CD8-positive, alpha-beta memory T cell (primary cell): ENCODE measurements at places on chromosomes 11 and 22. TPM values are rescaled to one million over a fixed set of nuclear protein-coding genes. Genes with fewer than 3 reads are reported as not detected.

The XKR3 gene
- not detected for total RNA-seq

The NXPE1 gene
- not detected for total RNA-seq

The KREMEN1 gene
- total RNA-seq: 0.16 TPM

The CARNS1 gene
- 2.7 TPM for total RNA-seq

The USP35 gene
- 4.4 TPM for total RNA-seq

The ACRV1 gene
- not detected for total RNA-seq

The MICALL1 gene
- 25.4 TPM for total RNA-seq

The MPZL3 gene
- 119 TPM for total RNA-seq

The TNNT3 gene
- total RNA-seq: 1.4 TPM

The TAF6L gene
- 24.1 TPM for total RNA-seq

The CYB5R2 gene
- 1.2 TPM for total RNA-seq

The SCGB1C1 gene
- not detected for total RNA-seq

- no peak for DNase-seq
Measured at GRCh38 chr11:16987205-16987568, 27.0 kb downstream of the PLEKHA7 start.

DNA sequence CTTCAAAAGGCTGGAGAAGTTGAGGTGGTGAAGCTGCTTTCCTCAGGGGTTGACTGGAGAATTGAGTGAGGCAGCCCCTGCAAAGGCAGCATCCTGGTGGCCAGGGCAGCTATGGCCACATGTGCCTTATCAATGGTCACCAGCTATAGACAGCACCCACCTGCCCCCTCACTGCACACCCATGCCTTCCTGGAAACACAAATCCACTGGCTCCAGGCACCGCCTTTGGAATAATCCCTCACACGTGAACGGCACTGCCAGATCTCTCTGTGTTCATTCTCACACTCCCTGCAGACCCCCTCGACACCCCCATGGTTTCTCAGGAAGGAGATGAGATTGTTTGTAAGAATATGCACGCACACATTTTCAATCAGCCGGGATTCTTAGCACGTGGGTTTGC lies 1297.8 kb downstream of the TBC1D22A start:
- no peak for DNase-seq

- no peak for DNase-seq
Measured at GRCh38 chr11:122036018-122036417, 80.0 kb downstream of the BLID start.

DNA sequence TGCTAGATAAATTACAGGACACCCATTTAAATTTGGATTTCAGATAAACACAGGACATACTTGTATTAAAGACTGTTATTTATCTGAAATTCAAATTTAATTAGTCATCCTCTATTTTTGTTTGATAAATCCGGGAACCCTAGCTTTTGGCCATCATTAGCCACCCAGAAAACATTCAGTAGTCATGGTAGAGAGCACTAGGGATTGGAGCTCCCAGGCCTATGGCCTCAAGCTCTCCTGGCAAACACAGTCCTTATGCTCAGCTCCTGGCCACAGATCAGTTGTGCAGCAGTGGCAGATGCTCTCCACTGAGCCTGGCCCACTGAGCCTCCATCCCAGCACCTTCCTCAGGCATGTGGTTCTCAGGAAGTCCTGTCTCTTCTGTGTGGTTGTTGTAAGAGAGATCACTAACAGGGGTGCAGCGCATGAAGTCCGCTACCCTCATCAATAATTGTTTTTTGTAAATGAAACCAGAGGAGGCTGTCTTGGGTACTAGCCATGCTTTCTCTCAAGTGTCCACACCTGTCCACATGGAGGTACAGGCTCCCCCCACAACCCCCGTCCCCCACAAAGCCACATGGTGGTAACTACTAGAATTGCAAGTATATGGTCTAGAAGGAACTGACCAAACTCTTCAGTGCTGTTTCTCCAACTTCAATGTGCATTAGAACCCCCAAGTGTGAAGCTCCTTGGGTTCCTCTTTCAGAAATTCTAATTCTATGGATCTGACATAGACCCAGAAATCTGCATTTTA lies 1.1 kb upstream of the IRAG1 start:
- no peak for DNase-seq

- no peak for DNase-seq
Measured at GRCh38 chr11:61270354-61271076, 24.6 kb downstream of the VWCE start.

GRCh38 chr11:94417386-94417987 lies 16.3 kb upstream of the GPR83 start:
- no peak for DNase-seq

DNA sequence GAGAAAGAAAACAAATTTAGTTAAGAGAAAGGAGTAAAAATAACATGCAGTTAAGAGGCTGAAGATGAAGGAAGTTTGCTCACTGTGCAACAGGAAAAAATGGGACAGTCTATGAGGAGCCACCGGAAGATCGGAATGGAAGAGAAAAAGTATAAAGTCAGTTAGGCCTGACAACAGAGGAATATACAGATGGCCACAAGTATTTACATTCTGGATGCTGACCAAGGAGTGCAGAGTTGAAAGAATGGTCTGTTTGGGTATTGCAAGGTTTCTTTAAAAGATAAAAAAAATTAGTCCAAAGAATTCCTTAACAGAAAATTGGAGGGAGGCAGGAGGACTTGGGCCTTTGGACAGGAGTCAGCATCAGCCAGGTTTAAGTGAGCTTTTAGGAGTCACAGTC lies 37.5 kb downstream of the RBFOX2 start:
- DNase-seq: no peak

GRCh38 chr11:69969890-69970784 lies 108.0 kb upstream of the ANO1 start:
- no peak for DNase-seq

DNA sequence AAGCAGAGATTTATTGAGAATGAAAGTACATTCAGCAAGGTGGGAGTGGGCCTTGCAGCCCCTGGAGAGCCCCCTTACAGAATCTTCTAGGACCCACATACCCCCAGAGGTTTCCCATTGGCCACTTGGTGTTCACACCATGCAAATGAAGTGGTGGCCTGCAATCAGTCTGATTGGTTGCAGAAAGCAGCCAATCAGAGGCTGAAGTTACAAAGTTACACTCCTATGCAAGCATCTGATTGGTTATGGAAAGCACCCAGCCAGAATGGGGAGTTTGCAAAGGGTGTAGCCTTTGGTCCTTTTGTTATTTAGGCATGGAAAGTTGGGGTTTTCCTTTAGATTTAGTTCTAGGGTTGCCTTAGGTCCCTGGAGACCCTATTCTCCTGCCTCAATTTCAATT lies 34.9 kb downstream of the UVRAG start:
- no peak for DNase-seq

DNA sequence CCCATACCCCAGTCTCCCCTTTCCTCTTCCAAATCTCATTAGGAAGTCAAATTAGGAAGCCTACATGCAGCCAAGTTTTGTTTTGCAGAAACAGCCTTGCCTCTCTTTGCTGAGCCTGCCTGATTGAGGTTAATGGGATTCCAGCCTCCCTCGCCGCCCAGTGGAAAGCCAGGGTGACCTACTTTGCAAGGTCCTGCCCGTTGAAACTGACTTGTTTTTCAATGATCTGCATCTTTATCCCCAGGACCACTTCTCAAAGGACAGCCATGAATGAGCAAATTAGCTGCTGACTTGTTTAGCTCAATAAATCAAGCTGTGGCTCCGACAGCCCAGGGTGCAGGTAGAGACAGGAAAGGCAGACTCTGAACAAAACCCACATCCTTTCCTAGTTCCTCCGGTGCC lies 110.4 kb downstream of the RRAS2 start:
- DNase-seq: no peak

DNA sequence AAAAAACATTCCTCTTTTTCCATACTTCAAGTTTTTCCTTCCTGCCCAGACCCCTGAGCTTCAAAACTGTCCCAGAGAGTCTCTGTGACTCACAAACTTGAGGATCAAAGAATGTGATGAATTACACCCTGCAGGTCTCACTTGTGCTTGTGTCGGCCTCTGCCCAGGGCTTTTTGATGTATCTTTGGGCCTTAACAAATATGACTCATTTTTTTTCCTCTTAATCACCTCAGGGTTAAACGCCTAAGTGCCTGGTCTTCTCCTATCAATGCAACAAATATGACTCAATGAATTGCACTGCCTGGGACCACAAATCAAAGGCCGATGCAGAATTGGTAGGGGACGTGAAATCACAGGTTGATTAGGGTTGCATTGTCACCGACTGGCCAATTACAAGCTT lies 267.7 kb downstream of the LARGE1 start:
- DNase-seq: no peak

DNA sequence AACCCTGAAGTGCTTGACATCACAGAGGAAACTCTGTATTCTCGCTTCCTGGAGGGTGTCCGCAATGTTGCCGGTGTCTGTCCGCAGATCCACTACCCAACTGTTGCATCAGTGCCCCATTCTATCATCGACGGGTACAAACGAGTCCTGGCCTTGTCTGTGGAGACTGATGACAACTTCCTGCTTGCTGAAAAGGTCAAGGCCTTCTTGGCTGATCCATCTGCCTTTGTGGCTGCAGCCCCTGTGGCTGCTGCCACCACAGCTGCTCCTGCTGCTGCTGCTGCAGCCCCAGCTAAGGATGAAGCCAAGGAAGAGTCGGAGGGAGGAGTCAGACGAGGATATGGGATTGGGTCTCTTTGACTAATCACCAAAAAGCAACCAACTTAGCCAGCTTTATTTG lies 42.9 kb upstream of the DAGLA start:
- no peak for DNase-seq

- no peak for DNase-seq
Measured at GRCh38 chr11:89498845-89499448, 7.8 kb upstream of the NOX4 start.

DNA sequence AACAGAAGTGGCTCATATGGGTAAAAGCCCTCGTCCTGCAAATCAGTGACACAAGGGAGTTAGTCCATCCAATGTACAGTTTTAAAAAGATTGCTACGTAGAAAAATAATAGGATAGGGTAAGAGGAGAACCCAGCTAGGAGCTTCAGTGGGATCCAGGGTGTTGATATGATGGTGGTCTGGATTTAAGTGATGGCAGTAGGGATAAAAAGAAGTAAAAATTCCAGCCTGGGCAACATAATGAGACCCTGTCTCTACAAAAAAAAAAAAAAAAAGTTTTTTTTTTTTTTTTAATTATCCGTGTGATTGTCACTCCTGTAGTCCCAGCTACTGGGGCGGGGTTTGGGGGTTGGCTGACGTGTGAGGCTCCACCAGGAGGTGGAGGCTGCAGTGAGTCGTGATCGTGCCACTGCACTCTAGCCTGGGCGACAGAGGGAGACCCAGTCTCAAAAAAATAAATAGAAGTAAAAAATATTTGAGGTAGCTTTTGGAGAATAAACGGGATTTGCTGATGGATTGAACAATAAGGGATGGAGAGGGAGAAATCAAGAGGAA lies 7.0 kb upstream of the L3MBTL2 start:
- peak; percentile 37 for DNase-seq

DNA sequence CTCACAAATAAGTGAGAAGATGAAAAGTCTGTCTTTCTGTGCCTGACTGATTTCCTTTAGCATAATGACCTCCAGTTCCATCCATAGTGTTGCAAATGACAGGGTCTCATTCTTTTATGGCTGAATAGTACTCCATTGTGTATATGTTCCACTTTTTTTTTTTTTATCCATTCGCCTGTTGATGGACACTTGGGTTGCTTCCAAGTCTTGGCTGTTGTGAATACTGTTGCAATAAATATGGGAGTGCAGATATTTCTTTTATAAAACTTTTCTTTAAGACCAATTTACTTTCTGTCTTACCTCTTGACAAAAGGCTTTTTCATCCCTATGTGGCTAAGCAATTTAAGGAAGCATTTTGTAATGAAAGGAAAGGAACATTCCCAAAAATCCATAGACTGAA lies 104.6 kb downstream of the MUC15 start:
- no peak for DNase-seq

DNA sequence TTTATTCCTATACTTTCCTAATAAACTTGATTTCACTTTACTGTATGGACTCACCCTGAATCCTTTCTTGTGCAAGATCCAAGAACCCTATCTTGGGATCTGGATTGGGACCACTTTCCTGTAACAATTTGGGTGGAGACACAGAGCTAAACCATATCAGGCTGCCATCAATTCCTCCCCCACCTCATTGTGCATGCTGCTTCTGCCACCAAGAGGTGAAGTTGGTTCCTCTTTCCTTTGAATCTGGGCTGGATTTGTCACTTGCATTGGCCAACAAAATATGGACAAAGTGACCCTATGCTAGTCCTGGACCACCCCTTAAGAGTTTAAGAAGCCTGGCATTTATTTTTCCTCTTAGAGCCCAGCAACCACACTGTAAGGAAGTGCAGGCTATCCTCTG lies 39.4 kb upstream of the CEP295 start:
- no peak for DNase-seq
